Hematopoietic multipotent progenitor cell treated with erythropoietin and hydrocortisone succinate and interleukin-3 and kit ligand, for 6 days (in vitro differentiated cells): ENCODE measurements at places on chromosomes 4 and X.

GRCh38 chrX:125093852-125094251, 225.8 kb upstream of the TEX13C start:
- no peak for DNase-seq

DNA sequence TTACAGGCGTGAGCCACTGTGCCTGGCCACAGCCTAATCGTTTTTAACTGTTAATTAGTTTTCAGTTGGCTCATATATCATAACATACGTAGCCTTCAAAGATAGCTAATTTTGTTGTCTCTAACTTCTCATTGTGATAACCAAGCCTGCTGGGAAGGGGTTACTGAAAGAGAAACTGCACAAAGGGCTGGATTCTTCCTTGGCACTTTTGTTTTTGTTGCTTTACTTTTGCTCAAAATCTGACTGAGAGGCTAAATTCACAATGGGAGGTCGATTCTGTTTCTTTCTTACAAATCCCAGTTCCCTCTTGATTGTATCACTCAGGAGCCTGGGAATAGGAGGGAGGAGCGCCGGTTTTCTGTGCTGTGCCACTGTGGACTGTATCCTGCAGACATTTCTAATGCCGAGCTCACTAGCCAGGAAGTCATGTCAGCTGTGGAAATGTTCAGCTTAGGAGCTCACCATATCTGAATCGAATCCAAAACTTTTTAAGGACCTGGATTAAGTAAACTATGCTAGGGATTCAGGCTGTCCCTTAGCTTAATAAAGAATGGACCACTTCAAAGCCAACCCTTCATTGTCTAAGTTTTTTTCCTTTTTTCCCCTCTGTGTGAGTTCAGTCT, 120.5 kb upstream of the FAT1 start:
- DNase-seq, result no peak

DNA sequence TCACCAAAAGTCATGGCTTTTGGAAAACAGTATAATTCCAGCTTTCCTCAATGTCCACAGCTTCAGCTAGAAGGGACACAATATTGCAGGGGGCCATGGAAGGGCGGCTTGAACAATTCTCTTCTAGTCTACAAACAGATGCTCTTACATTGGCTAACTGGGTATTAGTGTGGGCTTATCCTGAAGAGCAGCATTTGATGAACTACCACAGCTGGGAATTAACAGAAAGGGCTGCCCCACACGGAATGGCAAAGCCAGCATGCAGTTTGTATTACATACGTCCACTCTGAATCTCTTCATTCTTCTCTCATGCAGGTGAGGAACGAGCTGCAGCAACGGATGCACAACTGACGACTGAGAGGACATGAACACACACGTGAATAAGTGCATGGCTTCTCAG, 13.0 kb upstream of the PDCL2 start:
- no peak for DNase-seq

DNA sequence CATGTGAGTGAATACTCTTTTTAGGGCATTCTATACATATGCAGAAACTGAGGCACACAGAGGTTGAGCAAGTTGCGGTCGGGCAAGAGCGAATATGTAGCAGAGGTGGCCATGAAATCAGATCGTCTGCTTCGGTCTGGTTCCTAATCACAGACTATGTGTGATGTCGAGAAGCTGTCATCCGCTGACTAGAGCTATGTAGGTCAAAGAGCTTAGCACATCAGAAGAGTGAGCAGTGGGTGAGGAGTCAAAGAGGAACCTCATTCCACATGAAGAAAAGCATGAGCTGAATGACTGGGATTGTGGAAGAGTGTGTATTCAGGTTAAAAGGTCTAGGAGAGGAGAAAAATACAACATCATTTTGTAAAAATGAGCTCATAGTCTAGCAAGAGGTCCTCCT, 19.0 kb downstream of the GAB3 start:
- DNase-seq, result no peak

DNA sequence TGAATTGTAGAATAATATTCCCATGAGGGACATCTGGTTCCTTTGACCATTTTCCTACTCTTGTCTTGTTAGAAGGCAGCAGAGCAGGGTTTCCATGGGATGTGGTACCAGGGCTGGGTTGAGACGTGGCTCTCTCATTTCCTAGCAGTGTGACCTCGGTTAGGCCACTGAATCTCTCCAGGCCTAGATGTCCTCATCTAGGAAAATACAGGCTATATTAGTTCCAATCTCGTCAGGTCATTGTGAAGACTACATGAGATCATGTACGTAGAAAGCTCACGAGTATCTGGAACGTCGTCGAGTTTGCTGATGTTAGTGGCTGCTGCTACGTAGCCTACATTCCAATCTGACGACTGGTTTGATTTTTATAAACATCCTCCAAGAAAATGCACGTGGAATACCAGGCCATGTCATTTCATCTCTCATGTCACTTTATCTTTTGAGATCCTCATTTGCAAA, 278.2 kb upstream of the GATB start:
- DNase-seq, result no peak

DNA sequence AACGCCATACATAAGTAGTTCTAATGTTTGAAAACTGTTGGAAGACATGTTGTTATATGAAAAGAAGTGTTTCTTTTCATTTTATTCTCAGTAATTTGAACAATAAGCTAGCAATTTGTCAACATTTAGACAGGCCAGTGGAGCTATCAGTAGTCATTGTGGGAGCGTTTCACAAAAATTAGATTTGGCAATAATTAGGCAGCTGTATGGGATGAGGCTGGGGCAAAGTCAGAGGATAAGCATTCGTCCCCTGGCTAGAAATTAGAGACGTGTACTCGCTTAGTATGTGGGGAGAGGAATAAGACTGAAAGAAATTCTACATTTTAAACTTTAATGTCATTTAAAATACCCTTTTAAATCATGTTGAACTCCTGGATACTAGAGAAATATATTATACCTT, 70.6 kb downstream of the TMEM144 start:
- no peak for DNase-seq

- DNase-seq, result no peak
Measured at GRCh38 chrX:129093706-129094105, 429.6 kb downstream of the SMARCA1 start.

- no peak for DNase-seq
Measured at GRCh38 chr4:86975927-86976326, 41.1 kb downstream of the AFF1 start.

DNA sequence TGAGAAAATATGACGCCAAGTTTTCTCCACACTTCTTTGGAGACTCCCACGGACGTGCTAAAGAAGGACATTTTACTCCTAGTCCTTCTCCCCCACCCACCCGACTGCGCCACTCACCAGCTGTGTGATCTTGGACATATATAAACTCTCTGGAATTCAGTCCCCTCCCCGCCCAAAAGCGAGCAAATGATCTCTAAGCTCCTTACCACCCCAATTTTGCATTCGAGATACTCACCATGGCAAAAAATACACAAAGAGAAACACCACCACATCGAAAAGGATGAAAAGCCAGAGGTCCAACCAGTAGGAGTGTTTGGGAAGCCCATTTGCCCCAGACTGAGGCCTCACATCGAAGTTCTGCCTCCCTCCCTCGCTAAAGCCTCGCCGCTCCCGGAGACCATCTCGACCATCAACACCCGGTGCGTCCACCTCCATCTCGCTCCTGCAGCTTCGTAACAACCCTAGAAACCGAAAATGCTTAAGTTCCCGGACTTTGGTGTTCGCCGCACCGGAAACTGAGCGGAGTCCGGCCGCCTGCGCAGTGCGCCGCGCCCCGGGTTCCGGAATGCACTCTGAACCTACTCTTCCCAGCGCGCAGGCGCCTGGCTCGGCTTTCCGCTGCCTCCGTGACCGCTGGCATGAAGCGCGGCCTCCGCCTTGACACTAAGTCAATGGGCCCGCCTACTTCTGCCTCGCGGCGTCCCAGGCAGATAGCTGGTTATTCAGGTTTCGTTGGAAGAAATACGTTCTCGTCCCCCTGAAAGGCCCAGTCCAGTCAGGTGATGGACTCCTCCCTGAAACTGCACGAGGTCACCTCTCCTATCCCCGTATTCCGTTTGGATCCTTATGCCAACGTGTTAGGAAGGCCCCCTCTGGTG, 21.6 kb downstream of the FABP2 start:
- peak; percentile 96 for DNase-seq

- no peak for DNase-seq
Measured at GRCh38 chrX:71214604-71215337, 8.3 kb upstream of the GJB1 start.

DNA sequence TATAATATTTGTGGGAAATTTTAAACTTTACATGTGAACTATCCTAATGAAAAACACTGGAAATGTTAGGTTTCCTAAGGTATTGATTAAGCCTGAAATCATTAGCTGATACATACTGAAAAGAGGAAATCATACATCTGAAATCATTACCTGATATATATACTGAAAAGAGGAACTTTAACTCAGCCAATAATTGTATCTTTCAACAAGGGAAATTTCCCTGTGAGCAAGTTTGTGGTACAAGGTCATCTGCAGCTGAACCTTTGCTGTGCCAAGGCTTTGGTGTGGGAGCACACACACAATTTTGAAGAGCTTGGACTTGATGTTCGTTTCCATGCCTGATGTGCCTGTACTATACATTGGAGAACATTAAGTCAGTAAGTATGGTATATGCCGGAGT, 131.9 kb upstream of the USP9X start:
- peak; percentile 11 for DNase-seq

- DNase-seq, result no peak
Measured at GRCh38 chr4:159552979-159553768, 450.3 kb downstream of the RAPGEF2 start.

GRCh38 chrX:33307911-33308354, 96.6 kb upstream of the DMD start:
- DNase-seq, result no peak

DNA sequence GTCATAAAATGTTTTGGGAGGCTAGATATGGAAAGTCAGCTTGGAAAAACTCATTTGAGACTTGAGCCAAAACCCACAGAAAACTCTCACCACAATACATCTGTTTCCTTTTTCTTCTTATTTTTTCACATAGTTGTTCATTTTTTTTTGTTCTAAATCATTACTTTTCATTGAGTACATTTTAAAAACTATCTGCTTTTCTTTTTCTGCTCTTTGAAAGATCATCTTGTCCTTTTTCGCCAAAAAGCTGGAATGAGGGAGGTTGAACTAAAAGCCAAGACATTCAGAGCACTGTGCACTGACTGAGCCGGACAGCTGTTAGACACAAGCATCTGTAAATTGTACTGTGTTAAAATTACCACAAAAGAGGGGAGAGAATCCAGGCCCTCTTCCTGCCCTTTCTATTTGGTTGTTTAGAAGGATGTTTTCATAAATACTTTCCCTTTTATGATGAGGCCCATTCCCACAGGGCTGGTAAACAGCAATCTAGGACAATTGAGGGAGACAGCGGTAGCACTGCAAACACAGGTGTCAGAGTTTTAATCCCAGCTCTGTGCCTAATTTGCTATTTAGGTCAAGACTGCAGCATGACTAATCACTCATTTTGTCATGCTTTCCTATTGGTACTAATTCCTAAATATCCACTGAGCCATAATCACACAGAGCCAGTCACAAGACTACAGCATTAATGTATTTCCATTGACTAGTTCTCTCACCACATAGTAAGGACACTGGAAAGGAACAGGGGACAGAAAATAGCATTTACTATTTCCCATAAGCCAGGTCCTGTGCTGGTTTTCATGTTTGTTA, 7.3 kb upstream of the RNF150 start:
- DNase-seq, result no peak

- peak; percentile 42 for DNase-seq
Measured at GRCh38 chr4:39526765-39527295, 409 bp downstream of the UGDH start.

DNA sequence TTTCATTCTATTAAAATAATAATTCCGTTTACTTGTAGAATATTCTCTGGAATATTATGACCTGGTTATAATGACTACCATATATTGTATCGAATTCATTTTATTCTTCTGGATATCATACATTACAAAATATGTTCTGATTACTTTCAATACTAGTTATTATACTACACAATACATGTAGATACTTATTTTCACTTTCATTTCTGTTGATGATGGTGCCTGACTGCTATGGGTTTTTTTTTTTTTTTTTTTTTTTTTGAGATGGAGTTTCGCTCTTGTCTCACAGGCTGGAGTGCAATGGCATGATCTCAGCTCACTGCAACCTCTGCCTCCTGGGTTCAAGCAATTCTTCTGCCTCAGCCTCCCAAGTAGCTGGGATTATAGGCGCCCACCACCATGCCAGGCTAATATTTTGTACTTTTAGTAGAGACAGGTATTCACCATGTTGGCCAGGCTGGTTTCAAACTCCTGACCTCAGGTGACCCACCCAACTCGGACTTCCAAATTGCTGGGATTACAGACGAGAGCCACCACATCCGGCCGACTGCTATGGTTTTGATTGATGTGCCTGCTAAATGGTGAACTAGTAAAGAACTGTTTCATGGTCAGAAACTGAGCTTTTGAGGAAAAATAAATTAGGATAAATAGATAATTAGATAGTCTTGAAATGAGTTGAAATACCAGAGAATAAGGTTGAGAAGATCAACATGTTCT, 39.5 kb downstream of the PCDH10 start:
- DNase-seq, result no peak

DNA sequence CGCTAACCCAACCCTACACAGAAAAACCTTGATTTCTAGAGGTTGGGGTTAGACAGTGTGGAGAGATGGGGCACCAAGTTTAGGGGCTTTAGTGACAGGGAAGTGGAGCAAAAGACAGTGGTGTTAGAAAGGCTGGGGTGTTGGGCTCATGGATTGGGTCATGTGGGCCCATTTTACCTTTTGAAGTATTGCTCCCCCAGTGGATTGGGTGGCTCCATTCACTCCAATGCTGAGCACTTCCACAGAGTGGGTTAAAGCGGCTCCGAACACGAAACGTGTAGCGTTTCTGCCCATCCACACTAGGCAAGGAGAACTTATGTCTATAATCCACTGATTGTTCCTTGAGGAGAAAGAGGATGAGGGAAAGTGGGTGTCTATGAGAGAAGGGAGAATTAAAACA, 2.3 kb downstream of the IL2RG start:
- peak; percentile 29 for DNase-seq

DNA sequence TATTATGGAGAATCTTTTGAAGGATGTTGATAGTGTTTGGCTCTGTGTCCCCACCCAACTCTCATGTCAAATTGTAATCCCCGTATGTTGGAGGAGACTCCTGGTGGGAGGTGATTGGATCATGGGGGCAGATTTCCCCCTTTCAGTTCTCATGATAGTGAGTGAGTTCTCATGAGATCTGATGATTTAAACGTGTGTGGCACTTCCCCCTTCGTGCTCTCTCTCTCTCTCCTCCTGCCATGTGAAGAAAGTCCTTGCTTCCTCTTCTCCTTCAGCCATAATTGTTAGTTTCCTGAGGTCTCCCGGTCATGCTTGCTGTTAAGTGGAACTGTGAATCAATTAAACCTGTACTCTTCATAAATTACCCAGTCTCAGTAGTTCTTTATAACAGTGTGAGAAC, 166.1 kb upstream of the NUDT6 start:
- peak; percentile 14 for DNase-seq

DNA sequence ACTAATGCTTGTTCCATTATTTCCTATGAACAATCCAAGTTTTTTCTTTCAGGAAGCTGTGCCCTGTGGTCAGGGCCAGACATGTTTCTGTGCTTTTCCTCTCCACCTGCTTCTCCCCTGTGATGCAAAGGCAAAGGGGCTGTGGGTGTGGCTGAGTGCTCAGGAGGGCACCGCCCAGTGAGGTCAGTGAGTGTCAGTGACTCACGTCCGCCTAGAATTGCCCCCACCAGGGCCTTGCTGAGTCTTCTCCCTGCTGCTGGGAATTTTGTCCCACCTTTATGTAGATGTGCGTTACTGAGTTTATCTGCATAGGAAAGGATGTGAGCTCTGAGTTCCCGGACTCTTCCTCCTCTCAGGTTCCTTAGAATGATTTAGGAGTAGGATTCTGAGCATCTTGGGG, 283.2 kb downstream of the DCHS2 start:
- no peak for DNase-seq
